ENCODE measurements at places on chromosomes 2 and 18.

DNA sequence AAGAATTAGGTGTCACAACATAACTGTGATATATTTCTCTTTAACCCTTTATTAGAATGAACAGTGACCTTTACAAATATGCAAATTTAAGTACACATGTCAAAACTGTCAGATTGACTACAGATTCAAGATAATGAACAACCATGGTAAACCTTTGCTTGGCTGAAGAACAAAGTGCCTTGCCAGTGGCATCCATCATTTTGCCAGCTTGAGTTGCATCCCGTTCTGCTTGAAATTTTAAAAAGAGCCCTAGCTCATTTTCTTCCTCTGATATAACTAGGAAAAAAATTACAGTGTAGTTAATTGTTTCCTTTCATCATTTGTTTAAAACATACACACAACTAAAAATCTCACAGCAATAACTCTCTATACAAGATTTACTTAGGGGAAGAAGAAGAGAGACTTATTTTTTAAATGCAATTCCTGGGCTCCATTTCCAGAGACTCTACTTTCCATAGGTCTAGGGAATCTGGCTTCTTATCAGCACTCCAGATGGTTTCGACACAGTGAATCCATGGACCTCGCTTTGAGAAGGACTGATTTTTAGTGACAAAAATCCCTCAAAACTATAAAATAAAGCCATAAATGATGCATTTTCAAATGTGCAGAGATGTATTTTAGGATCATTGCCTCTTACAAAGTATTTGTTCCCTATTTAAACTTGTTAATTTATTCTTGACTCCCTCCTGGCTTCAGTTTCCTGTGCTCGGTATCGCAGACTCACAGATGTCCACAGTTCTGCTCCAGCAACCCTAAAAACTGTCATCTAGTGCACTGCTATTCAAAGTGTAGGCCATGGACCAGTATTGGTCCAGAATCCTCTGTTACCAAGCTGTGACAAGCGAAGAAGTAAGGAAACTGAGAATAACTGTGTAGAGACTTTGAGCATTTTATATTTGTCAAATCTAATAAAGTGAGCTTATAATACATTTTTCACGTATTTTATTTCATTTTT, 50.1 kb downstream of the ICA1L start:
- no peak for DNase-seq

DNA sequence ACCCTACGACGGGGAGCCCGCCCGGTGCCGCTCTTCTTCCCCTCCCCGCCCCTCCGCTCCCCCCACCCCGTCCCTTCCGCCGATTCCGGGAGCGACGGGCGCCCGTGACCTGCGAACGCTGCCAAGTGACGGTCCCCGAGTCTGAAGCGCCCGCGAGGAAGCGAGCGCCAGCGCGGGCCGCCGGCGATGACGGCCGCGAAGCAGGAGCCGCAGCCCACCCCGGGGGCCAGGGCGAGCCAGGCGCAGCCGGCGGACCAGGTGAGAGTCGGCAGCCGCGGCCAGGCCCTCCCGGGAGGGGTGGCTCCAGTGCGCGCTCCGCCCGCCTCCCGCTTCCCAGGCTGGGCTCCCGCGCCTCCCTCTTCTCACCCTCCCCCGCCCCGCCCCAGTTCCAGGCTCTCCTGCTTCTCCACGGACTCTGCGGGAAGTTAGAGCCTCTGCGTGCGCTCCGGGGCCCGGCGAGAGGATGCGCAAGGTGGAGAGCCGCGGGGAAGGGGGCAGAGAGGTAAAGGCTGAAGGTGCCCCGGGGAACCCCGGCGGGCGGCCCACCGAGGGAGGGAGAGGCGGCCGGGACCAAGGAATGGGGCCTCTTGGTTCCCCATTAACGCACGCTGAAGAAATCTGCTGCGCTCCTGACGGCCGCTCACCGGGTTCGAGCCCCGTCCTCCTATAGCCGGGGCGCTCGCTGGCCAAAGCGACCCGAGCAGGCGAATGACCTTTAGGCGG, 719.5 kb downstream of the DPP10 start:
- no peak for DNase-seq

GRCh38 chr2:239380831-239381708, 19.8 kb downstream of the HDAC4 start:
- DNase-seq = no peak

DNA sequence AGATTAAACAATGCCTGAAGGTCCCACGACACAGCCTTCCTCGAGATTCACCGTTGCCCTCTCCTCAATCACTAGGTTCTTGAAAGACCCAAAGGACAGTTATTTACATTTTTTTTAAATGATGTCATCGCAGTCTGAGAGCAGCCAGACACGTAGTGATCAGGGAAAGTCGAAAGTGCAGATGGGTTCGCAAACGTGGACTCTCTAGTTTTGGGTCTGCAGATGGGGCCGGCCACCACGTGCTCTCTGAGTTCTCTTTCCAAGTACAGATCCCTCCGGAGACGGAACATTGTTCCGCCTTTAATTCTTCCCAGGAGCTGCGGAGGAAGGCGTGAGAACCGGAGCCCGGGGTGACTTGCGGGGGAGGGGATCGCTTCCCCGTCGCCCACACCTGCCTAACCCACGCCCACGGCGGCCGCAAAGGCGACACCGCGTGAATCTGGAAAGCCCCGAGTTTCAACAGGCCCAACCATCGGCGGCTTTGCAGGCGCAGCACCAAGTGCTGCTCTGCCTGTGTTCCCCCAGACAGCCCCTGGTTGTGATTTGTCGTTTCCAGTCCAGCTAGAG, 54.3 kb downstream of the PKDCC start:
- no peak for DNase-seq

- DNase-seq = no peak
These were observed 1.7 kb downstream of the UGGT1 start for GRCh38 chr2:128092656-128093055.
